Fibroblast of skin of left biceps (primary cell): ENCODE measurements at places on chromosomes 2 and 18.

DNA sequence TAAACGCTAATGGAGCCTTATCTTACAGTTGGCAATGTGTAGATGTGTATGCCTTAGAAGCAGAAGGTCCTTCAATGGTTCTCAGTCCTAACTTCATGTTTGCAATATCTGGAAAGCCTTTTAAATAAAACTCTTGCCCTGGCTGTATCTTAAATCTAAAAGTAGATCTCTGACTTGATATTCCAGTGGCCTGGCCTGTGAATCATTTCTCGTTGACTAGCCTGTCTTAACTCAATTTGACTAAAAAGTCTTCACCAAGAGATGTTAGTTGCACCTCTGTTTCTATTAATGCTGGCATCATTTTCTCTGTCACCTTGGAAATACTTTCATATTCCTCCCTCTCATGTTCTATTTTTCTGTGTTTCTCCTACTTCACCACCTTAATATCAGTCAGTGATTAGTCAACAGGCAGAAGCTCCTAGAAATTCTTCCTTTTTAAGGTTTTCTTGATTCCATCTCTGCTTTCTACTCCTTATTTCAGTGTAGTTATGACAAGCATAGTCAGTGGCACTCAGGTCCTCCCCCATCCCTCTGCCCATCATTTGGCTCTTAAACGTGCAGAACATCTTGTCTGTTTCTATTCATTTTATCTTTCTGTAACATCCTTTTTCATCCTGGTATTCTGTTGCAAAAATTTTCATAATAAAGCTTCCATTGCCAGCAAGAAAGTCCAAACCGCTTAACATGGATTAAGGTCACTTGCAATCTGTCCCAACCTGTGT is 4.3 kb downstream of the ITGAV start:
- DNase-seq: no peak

GRCh38 chr18:47929681-47930198 is 719 bp downstream of the SMAD2 start:
- DNase-seq: no peak

- no peak for DNase-seq
These were observed 69.0 kb upstream of the DDX18 start for GRCh38 chr2:117745537-117745936.

DNA sequence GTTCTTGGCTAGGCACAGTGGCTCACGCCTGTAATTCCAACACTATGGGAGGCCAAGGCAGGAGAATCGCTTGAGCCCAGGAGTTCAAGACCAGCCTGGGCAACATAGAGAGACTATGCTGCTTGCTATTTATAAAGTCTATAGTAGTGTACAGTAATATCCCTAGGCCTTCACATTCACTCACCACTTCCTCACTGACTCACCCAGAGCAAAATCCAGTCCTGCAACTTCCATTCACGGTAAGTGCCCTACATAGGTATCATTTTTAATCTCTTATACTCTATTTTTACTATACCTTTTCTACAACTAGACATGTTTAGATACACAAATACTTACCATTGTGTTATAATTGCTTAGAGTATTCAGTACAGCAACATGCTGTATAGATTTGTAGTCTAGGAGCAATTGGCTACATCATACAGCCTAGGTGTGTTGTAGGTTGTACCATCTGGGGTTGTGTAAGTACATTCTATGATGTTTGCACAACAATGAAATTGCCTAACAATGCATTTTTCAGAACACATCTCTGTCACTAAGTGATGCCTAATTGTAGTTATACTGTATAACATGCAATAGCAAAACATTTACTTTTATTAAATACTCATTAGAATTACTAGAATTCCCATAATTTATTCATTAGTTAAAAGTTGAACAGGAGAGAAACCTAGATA is 8.8 kb downstream of the DHX57 start:
- DNase-seq: no peak

- DNase-seq: no peak
These were observed 1.9 kb downstream of the DNMT3A start for GRCh38 chr2:25339791-25340180.

DNA sequence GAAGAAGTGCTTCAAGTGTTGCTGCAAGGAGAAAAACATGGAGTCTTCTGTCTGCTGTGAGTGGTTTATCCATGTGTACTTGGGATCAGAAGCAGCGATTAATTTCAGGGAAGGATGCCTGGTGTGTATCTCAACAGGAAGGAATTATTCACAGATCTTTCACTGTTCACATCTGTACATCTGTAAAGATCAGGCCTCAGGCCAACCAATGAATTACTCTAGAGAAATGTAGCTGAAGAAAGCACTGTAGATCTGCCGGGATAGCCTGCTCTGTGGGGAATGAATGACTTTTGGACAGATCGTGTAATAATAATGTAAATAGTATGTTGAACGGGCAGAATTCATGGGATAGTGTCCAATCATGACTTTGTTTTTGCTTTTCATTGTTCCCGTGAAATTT is 54.0 kb upstream of the SPP2 start:
- DNase-seq: peak; percentile 77

GRCh38 chr2:150060341-150060740 is 427.1 kb downstream of the RND3 start:
- DNase-seq: no peak

DNA sequence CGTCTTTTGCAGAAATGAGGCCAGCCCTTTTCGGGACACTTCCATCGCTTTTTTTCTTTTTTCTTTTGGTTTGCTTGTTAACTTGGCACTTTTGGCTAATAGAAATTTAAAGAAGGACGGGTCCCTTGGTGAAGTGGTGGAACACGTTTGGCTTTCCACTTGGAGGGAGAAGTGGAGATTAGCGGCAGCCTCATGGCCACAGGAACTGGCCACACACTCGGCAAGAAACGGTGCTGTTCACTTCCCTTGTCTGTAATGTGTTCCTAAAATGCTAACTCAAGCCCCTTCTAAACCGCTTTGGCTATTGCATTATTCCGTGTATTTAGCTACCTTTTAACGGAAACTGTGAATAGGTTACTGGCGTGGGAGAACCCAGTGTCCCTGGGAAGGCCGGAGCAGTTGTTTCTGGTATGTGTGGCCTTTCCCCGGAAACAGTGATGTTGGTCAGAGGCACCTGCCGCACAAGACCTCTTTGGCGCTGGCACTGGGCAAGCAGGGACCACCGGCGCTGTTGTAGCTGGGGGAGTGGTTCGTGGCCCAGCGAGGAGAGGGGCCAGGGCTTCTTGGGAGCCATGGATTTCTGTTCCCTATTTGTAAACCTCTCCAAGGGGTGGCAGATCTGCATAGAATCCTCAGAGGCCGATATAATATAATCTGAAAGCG is 981 bp downstream of the RAMP1 start:
- DNase-seq: no peak

- DNase-seq: no peak
These were observed 93.4 kb upstream of the FN1 start for GRCh38 chr2:215529271-215529670.

- peak; percentile 15 for DNase-seq
These were observed 209.6 kb upstream of the PIK3C3 start for GRCh38 chr18:41745166-41746049.

DNA sequence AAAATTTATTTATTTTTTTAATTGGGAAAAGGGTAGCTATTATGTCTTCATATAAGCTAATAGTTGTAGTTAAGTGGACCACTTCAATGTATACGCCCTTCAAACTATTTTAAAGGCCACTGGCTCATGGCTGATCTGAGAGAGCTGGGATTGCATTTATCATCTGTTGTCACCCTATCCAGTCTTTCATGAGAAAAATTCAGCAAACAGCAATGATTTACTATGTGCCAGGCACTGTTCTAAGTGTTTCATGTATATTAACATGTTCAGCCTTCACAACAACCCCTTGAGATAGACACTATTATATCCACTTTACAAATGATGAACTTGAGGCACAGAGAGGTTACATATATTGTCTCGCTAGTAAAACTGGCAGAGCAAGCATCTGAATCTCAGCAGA is 66.1 kb upstream of the ZNF397 start:
- DNase-seq: no peak

GRCh38 chr2:230658577-230658876 is 54.1 kb upstream of the CAB39 start:
- no peak for DNase-seq

- peak; percentile 18 for DNase-seq
These were observed 14.7 kb upstream of the PUM2 start for GRCh38 chr2:20365249-20365817.

GRCh38 chr2:109563288-109563687 is 50.5 kb downstream of the SEPTIN10 start:
- no peak for DNase-seq

- DNase-seq: no peak
These were observed 490.3 kb downstream of the CCDC85A start for GRCh38 chr2:56674084-56674483.

- DNase-seq: no peak
These were observed 99.9 kb downstream of the PXDN start for GRCh38 chr2:1644427-1644826.

DNA sequence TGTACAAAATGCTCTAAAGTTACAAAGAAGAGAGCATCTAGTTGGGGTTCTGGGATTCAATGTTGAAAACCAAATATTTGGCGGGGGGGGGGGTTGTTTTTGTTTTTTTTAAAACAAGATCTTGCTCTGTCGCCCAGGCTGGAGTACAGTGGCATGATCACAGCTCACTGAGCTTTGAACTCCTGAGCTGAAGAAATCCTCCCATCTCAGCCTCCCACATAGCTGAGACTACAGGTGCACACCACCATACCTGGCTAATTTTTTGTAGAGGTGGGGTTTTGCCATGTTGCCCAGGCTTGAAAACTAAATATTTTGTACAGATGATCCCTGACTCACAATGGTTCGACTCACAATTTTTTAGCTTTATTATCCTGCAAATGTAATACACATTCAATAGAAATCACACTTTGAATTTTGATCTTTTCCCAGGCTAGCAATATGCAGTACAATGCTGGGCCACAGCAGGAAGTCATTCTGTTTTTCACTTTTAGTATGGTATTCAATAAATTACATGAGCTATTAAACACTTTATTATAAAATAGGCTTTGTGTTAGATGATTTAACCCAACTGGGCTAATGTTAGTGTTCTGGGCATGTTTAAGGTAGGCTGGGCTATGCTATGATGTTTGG is 7.6 kb downstream of the BARD1 start:
- DNase-seq: no peak

- no peak for DNase-seq
These were observed 377.9 kb downstream of the SLC4A3 start for GRCh38 chr2:220005362-220005761.

DNA sequence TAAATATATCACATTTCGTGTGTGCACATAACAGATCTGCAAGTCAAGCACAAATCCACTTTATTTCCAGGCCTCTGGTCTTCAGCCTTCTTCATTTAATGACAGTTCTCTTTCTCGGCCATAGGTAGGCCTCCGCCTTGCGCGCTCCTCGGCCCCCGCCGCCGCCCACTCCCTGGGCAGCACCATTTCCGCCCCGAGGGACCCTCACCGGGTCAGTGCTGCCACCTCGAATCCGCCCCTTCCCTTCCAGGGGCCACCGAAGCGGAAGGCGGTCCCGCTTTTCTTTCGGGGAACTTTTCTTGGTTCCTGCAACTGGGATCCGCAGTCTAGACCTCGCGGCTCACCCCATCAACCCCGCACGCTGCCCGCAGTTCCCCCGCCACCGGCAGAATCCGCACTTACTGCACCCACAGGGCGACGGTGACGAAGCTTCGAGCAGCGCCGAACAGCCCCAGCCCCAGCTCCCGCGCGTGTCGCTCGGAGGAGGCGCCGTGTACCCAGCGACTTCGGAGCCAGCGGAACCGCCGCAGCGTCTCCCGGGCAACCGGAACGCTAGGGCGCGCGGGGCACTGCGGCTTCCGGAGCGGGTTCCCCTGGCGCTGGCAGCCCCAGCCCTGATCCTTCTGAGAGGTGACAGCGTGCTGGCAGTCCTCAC is at the start of gene CDKL4:
Gene CDKL4 (minus strand): TSS at position 502 of the 655 bp plus-strand sequence.
- DNase-seq: no peak

DNA sequence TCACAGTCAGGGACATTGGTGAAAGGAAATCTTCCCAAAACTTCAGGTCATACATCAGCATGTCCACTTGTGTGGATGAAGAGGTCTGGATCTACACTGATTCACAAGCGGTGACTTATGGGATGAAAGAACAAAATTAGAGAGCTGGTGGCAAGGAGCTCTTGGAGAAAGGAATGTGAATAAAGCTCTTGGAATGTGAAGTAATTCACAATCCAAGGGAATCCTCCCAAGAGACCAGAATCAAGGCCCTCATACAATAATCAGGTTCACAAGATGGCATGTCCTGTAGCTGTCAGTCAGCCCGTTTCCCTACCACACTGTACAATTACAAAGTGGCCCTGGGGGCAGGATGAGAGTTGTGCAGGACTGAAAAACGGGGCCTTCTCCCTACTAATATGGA is 96.2 kb downstream of the MRPS9 start:
- DNase-seq: no peak

DNA sequence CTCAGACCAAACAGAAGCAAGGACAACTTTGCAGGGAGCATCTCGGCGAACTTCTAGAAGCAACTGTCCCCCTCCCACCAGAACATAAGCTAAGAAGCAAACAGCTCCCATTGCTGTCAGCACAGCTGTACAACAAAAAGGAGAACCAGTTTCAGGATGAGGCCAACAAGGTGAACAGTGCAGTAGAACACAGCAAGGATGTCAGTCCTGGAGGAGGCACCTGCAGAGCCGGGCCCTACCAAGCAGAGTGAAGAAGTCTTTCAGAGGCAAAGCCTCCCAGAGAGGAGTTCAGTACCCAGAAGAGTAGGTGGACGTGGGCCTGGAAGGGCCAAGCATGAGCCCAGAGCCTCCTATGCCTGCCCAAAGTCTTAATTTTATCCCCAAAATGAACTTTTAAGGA is 1.0 kb downstream of the PASK start:
- no peak for DNase-seq

DNA sequence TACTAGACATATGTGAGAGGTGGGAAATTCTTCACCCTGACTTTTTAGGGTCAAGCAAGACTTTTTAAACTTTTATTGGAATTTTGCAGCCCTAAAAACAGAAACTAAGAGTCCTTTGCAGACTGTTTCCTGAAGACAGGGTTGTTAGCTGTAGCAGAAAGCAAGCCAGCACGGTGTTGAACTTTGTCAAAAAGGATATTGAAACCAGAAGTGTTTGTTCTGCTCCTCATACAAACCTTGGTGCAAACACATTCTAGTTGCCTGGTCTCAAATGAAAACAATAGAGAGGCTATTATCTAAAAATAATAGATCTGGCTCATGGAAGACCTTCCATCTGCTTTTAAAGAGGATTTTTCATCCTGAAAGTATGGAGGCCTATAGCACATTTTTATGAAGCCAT is 65.8 kb upstream of the IGFBP5 start:
- no peak for DNase-seq

DNA sequence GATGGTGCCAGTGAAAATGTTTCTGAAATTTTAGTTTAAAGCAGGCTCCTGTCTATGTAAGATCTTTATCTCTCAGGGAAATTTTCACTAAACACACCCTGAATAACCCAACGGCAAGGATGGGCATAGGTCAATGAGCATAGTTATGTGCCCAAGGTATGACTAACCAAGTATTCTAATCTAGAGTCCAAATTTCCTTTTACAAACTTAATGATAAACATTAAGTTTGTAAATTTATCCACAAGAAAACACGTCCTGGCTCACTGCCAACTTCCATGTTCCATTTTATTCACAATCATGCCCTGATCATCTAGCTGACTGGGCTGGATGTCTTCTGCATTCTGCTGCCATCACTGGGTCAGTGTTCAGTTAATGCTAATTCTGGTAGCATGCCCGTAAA is 151.2 kb downstream of the SRBD1 start:
- DNase-seq: no peak

GRCh38 chr18:9092665-9093064 is 9.8 kb upstream of the NDUFV2 start:
- DNase-seq: no peak

- no peak for DNase-seq
These were observed 20.2 kb downstream of the TTC21B start for GRCh38 chr2:165933211-165933910.

GRCh38 chr2:200742426-200742825 is 69.3 kb upstream of the BZW1 start:
- no peak for DNase-seq

GRCh38 chr2:207504513-207505170 is 25.1 kb upstream of the CREB1 start:
- peak; percentile 85 for DNase-seq
